ENCODE measurements at places on chromosomes 2 and 18.

- peak; percentile 83 for DNase-seq
These were observed 1.2 kb downstream of the SEMA4C start for GRCh38 chr2:96868555-96869280.

GRCh38 chr2:184849516-184849915, 251.2 kb downstream of the ZNF804A start:
- no peak for DNase-seq

DNA sequence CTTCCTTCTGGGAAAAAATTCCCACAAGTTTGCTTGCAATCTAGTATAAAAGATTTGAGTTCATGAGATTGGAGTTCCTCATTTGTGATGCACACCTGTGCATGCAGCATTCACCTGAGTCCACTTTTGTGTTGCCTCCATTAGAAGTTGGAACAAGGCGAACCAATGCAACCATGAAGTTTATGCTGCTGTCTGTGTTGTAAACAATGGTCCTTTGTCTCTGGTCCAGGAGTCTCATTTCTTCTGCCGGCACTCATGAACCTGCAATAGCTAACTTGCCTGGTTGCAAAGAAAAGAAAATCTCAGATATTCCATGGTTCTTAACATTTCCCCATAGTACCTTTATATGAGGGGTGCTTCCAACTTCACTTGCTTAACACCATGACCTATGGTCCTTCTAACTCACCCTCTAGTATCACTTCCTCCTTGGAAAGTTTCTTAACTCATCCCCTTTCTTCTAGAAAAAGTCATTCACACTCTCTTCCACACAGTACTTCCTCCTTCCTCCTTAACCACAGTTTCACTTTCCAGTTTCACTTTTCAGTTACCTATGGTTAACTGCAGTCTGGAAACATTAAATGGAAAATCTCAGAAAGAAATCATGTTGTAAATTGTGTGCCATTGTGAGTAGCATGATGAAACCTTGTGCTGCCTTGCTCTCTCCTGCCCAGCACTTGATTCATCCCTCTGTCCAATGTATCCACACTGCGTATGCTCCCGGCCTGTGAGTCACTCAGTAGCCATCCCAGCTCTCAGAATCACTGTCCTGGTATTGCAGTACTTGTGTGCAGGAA, 128.8 kb upstream of the TRIB2 start:
- DNase-seq: no peak

- DNase-seq: no peak
These were observed 457.6 kb upstream of the SOX11 start for GRCh38 chr2:5234563-5234962.

DNA sequence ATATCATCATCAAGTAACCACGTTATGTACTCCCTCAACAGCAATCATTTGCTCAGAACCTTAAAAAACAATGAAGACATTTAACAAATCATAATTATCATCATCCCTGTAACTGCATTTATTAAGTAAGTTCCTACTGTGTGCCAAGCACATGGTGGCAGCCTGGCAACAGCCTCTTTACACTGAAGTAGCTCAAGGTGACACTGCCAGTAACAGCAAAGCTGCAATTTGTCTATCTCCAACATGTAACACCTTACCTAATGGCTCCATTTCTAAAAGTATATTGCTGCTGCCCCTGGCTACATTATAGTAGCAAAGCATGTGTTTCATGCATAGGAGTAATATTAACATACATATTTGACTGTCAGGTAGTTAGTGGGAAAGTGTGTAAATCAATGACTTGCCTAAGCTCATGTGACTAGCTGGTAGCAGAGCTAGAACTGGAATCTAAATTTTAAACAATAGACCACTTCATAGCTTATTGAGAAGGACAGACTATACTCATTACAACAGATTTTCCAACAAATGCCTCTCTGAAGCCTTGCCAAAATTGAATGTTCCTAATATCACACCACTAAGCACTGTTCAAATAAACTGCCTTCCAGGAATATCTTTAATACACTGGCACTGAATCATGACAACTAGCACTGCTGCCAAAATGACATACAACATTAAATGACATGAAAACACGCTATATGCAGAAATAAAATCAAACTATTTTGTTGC, 86.7 kb downstream of the L3MBTL4 start:
- no peak for DNase-seq

DNA sequence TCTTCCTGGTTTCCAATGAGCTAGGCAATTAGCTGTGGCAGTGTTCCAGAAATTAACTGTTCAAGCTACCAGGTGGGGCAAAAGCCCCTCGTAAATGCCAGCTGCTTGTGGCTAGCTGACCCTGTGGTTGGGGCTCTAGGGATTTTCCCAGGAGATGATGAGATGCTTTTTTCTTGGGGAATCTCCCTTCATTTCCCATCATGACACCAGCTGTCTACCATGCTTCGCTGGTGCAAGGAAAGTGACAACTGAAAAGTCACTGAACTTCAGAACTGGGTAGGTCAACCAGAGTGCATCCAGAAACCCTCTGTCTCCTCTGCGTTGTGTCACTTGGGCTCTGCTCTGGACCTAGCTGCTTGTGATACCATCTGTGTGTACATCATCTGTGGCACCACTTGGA, 386.5 kb upstream of the DCC start:
- no peak for DNase-seq

GRCh38 chr2:45345331-45346234, 265.5 kb downstream of the SRBD1 start:
- DNase-seq: no peak

GRCh38 chr18:63290821-63291200, 28.8 kb downstream of the BCL2 start:
- DNase-seq: peak; percentile 69

DNA sequence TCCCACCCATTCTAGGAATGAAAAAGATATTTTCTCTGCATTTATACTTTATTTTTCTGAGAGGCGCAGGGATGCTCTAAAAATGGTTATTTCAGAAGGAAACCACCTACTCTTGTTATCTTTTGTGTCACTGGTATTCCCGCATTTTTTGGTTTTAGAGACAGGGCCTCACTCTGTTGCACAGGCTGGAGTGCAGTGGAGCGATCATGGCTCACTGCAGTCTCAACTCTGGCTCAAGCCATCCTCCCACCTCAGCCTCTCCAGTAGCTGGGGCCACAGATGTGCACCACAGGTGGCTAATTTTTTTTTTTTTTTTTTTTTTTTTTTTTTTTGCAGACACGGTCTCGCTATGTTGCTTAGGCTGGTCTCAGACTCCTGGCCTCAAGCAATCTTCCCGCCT, 135.9 kb downstream of the NCK2 start:
- no peak for DNase-seq

DNA sequence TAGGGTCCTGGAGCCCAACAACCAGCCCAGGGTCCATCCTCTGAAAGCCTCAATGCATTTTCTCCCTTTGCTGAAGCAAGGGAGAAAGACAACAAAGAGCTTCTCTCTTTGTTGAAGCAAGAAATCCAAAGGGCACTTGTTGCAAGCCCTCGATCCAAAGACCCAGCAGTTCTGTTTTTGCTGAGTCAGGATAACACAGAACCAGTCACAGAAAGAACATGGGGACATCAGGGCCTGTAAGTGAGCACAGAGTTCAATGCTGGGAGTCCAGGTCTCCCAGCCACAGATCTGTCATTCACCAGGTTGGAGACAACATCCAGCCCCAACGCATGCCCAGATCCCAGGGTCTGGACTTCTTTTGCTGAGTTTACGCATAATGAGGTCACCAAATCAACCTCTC, 315.8 kb upstream of the KLHL29 start:
- DNase-seq: no peak

- no peak for DNase-seq
These were observed 437.4 kb upstream of the MC4R start for GRCh38 chr18:60809937-60810336.

GRCh38 chr2:162333968-162334367, 10.0 kb upstream of the GCA start:
- DNase-seq: peak; percentile 38

GRCh38 chr2:107466241-107466640, 360.5 kb upstream of the RGPD4 start:
- DNase-seq: no peak

DNA sequence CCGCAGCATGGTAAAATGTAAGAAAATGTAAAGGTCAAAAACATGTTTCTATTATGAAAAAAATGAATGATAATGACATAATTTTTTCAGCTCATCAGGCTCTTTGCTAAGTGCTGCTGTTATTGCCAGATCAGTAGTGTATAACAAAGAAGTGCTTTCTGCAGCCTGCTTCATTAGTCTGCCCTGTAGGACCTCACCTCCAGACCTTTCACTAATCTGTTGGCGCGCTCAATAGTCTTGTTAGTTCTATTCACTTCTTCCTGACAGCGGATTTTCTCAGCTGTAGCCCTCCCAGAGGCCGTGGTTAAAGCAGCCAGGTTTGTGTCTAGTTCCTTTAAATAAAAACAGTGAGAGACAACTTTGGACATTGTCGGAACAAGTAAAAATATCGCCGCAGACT, 97.7 kb downstream of the CDCA7 start:
- DNase-seq: no peak

GRCh38 chr2:96873651-96874096, 3.8 kb upstream of the SEMA4C start:
- DNase-seq: no peak

DNA sequence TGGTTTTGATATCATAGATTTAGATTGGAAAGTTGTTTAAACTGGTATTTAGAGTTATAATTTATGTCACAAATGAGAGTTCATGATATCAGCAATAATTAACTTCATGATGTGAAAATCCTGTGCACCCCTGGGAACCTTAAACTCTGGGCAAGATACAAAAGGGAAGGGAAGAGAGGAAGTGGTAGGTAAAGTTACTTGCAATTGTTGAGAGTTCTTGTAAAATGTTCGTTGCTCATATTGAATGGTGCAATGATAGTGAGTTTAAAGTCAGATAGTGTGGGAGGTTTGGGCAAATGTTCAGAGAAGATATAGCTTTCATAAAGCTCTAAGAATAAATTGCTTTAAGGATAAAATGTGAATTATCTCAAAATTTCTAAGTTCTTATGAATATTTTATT, 75.4 kb downstream of the SP110 start:
- DNase-seq: no peak

DNA sequence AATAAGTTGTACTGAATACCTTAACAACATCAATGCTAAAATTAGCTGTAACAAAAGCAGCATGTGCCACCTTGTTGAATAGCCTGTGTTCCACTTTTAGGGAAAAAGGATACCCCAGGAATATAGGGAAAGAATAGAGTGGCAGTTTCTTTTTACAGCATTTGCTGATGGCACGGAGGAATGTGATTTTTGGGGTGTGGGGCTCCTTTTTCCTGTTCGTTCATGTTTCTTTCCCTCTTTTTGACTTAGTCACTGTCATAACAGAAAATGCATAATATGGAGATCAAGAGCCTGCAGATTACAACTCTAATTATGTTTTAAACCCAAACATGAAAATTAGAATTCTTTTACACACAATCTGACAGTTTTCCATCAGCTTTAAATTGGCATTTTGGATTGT, 60.4 kb downstream of the MAP3K20 start:
- DNase-seq: no peak

GRCh38 chr2:27095745-27096651, 9.4 kb downstream of the KHK start:
- DNase-seq: peak; percentile 67

DNA sequence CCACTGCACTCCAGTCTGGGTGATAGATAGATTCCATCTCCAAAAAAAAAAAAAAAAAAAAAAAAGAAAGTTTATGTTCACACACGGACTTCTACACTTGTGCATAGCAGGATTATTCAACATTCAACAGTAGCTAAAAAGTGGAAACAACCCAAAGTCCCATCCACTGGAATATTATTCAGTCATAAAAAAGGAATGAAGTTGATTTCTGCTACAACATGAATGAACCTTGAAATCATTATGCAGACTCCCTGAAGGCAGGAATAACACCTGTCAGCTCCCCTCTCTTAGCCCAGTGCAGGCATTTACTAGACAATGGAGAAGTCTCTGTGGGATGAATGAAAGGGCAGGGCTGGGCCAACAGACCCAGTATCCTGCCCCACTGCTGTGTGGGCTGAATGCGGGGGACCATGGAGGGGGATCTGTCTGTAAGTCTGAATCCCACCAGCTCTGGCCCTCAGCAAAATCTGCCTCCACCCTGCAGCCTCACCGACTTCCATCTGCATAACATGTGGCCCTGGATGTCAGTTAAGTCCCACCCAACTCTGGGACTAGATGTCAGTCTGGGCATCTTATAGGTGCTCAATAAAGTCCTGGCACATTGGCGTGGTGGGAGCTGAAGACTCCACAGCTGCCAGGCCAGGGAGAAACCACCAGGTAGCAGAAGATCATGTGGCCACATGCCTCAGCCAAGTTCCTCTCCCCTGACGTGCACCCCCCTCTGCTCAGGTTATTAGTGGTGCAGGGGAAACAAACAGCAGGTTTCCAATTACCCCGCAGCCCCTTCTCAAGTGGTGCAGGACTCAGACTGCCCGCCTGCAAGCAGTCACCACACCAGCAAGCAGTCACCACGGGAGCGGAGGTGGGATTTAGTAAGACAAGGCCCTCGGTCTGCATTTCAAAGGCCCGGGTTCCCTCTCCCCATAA, 8.9 kb downstream of the ZFP36L2 start:
- DNase-seq: peak; percentile 38

DNA sequence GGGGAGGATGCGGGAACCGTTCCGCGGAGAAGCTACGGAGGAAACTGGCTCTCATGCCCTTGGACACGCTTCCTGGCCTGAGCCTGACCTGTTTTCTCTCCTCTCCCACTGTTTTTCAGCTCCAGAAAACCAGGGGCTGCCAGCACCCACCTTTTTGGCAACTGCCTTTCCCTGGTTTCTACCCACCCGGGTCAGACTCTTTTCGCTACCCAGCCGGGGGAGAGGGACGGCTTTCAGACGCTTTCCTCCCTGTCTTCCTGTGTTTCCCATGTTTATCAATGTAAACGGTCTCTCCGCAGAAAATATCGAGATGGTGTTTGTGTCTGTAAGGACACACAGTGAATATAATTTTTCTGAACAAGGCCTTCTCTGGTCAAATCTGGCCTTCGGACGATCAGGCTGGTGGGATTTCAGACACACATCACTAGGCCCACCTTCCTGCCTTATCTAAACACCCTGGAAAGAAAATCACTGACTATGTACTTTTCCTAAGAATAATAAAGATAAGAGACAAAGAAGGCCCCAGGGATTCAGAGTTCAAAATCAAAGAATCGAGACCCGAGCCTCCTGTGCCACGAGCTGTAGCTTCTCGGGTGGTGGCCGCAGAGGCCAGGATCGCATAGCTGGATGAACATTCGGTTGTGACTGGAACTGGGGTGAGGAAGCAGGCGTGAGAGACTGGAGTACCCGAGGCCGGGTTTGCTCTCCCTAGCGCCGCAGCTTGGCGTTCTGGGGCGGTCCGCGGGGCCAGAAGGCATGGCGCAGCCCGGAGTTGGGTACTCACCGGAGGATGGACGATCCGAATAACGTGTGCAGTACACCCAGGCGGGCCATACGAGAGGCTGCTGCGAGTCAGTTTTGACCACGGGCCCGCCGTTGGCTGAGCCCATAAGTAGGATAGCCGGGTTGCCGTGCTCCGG, 1.7 kb downstream of the EN1 start:
- DNase-seq: no peak

Measured in activated naive CD4-positive, alpha-beta T cell treated with anti-CD3 and anti-CD28 coated beads, Interleukin-2, amount 10 ng/mL, durations not matched to agents 7 days and 5 days (primary cell).